ENCODE measurements at places on chromosomes 7 and 10. TPM values are rescaled to one million over a fixed set of nuclear protein-coding genes. Genes with fewer than 3 reads are reported as not detected.

- DNase-seq, result no peak
These were observed 138.3 kb downstream of the LRRN3 start for GRCh38 chr7:111229181-111229740.

DNA sequence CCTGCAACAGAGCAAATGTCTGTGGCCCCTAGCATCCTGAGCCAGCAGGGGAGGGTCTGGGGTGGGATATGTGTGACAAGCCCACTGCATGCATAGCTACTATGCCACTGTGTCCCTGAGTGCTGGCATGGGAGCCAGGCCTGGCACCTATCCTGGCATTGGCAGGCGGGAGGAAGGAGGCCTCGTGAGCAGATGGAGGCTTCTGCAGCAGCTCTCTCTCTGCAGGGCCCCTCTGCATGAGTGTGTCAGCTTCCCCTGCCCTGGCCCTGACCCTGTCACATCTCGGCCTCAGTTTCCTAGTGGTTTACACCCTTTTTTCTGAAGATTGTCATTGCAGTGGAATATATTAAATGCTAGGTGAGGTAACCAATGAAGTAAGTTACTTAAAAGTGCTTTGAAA, 13.1 kb upstream of the IMPDH1 start:
- DNase-seq, result no peak

AGR3 gene
- not detected for total RNA-seq

GRCh38 chr10:86538547-86538946, 17.0 kb upstream of the WAPL start:
- no peak for DNase-seq

DNA sequence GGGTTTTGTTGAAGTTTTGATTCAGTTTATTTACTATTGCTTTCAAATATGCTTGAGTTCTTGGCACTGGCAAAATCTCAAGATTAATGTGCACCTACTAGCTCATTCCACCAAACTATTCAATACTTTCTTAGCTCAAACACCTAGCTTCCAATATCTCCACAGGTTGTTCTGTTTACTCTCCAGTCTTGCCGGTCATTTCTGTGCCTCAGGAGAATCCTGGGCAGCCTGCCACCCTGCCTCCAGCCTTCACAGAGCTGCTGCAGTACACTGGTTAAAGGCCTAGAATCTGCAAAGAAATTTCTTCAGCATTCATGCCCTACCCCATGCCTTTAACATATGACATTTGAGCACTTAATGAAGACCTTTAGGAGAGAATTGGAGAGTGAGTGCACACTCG, 4.0 kb upstream of the TMEM106B start:
- no peak for DNase-seq

DNA sequence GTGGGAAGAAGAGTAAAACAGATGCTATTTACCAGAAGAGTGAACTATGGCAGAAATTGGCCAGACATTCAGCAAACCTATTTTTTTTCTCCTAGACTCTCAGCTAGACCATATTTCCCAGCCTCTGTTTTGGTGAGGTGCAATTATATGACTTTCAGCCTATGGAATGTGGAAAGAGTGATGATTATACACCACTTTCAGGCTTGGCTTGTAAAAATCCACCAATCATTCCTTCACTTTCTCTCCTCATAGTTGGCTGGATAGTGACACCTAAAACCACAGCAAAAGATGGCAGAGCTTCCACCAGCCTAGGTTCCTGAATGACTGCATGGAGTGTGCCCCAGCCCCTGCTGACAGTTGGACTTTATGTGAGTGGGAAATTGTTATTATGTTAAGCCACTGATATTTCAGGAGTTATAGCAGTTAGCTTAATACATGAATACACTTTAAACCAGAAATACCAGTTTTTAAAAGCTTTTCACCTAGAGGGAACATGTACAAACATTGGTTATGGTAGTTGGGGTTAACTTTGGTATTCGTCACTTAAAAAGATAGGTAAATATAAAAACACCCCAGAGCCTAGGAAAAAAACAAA, 19.1 kb upstream of the TNKS2 start:
- no peak for DNase-seq

FGFBP3 gene
- 1.2 TPM for total RNA-seq

DNA sequence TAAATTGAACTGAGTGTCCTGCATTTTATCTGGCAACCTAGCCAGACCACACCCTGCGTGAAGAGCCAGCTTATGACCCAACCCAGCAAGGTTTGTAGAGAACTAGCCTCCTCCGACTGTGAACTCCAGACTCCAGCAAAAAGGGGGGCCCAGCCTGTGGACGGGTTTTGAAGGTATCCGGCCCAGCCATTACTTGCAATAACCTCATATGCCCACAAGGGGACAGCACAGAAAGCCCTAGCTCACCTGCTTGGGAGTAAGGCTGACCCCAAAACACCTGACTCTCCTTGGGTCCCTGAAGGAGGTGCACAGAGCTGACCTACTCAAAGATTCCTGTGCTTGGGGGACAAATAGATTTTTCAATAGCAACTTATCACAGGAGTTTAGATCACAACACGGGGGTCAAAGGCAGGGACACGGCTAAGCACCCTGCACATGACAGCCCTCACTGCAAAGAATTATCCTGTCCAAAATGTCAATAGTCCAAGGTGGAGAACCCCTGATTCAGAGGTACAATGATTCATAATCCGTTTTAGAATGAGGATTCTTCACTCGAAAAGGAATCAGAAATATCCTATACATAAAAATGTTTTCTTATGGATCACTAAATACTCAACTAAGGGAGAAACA, 4.6 kb downstream of the TRPV6 start:
- DNase-seq, result no peak

DNA sequence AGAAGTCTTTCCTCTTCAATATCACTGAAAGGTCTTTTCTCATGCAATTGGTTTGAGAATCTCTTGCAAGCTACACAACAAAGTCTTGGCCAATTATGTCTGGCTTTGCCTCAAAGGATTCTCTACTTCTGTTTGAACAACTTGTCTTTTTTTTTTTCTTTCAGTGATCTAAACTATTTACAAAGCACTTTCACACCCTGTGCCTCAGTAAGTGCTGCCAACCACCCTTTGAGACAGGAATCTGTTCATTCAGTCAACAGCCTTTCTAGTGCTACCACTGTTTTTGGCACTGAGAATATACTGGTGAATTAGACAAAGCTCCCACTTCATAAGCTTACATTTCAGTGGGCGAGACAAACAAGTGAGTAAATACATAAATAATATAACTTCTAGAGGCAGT, 26.9 kb upstream of the SDK1 start:
- no peak for DNase-seq

- peak; percentile 39 for DNase-seq
These were observed 13.4 kb downstream of the SLC13A4 start for GRCh38 chr7:135714534-135715009.

DNA sequence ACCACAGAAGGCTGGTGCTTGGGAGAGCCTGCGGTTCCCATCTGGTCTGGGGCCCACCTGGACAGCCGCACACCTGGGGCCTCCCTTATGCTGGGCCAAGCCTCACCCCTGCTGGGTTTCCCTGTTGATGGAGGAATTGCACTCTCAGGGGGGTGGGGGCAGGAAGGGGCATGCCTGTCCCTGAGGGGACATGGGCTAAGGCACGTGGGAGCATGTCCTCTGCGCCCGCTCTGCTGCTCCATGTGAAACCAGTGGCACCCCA, 43.4 kb downstream of the OAT start:
- DNase-seq, result no peak

GRCh38 chr10:107442035-107442505, 277.6 kb upstream of the SORCS1 start:
- no peak for DNase-seq

- DNase-seq, result no peak
These were observed 108.1 kb downstream of the BMPER start for GRCh38 chr7:34013421-34013820.

GRCh38 chr7:148436135-148436534, 154.4 kb upstream of the C7orf33 start:
- no peak for DNase-seq

DNA sequence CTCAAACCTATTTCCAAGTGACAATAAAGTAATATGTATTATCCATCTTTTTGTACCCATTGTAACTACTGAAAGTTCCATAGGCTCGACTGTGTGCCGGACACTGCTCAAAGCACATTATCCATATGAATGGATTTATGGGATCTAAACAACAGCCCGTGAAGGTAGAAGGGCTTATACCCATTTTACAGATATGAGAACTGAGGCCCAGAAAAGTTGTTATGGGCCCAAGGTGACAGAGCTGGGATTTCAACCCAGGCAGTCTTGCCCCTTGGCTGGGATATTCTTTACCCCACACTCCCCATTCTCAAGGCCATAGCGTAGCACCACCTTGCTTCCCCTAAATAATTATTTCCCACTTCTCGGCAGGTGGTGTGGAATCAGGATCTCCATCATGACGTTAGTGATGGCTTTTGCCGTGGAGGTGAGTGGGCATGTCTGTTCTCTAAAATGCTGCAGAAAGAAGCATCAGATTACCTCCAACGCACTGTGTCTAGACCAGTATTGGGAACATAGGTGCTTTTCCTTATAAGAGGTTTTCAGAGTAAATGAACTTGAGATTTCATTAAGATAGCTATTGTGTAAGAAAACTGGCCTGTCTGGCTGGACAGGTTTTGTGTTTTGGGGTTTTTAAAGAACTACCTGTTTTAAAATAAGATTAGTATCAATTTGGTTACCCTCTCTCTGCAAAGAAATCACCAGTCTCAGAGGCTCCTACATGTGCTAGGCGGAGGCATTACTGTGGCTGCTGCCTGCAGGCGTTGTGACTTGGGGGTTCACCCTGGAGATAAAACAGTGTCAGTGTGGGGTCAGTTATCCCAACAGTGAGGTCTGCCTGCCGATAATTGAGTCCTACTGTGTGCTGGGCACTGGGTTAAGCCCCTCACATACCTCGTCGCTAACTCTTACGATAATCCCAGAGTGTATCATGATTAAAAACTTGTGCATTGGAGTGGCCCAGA, 85.1 kb upstream of the SDK1 start:
- no peak for DNase-seq

- no peak for DNase-seq
These were observed 22.1 kb downstream of the GET4 start for GRCh38 chr7:898460-898854.

GPAM gene
- 5.0 TPM for total RNA-seq

All from Caki2 (cell line).